ENCODE measurements at places on chromosomes 4 and X.

GRCh38 chrX:129723511-129723910, 15.3 kb upstream of the XPNPEP2 start:
- DNase-seq: no peak

GRCh38 chr4:76989391-76990061, 40.0 kb downstream of the SEPTIN11 start:
- DNase-seq: no peak

DNA sequence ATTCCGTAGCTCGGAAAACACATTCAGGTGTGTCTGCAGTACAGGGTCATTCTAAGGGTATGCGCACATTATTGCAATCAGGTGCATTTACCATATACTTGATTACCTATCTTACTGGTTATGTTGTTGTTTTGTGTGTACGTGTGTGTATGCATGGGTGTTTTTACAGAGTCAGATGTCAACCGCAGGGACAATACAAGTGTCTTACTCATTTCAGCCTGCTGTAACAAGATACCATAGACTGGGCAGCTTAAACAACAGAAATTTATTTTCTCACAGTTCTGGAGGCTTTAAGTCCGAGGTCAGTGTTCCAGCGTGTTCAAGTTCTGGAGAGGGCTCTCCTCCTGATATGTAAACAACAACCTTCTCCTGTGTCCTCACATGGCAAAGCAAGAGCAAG, 316.7 kb downstream of the DMD start:
- no peak for DNase-seq

DNA sequence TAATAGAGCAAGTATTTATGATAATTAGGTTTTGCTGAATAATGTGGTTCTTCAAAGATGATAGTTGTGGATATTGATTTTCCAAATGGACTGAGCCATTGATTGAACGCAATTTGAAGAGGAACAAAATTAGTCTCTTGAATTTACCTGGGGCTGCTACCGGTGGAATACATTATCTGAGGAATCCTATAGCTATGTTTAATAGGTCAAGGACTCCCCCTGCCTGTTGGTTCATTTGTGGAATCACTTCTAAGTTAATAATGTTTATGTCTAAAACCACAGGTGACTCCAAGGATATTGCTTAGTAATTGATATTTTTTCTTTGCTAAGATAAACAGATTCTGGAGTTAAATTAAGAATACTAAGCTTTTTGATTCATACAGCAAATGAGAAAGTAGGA, 576.0 kb upstream of the PABPC4L start:
- DNase-seq: no peak

DNA sequence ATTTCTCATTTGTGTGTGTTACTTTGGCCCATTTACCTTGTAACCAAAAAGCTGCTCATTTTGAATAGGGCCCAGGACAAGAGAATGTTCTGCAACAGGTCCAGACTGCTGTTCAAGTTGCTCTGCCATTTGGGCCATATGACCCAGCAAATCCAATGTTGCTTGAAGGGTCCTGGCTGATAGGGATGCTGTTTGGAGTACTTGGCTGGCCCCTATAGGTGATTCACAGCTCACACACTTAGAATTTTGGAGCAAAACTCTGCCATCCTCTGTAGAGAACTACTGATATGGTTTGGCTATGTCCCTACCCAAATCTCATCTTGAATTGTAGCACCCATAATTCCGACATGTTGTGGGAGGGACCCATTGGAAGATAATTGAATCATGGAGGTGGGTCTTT, 131.5 kb downstream of the AASDH start:
- DNase-seq: no peak

DNA sequence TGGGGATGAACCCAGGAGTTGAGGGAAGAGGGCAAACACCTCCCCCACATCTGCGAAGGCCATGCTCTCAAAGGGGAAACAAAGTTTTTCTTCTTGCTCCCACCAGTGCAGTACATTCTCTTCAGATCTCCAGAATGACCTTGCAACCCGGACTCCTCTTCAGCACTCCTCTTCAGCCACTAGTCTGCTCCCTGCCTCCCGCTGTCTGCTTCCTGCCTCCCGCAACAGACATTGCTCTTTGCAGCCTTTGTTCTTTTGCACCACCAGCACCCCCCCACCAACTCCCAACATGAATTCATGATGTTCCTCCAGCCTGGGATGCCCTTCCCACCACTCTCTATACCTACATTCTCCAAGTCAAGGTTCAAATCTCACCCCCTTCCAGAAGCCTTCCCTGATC, 32.1 kb downstream of the UTP14A start:
- no peak for DNase-seq
